Caco-2 (cell line): ENCODE measurements at places on chromosomes 7 and 10. TPM values are rescaled to one million over a fixed set of nuclear protein-coding genes. Genes with fewer than 3 reads are reported as not detected.

The NPSR1 gene
- total RNA-seq = not detected in 2 replicates

The JAKMIP3 gene
- total RNA-seq = 0.50 and 0.53 TPM in 2 replicates

The GPR37 gene
- total RNA-seq = 0.50 and 0.77 TPM in 2 replicates

The PRR15 gene
- total RNA-seq = 22.6 and 28.9 TPM in 2 replicates

The LRMDA gene
- 18.5 and 21.6 TPM in 2 replicates for total RNA-seq

The FXYD4 gene
- total RNA-seq = not detected in 2 replicates

The TEX47 gene
- total RNA-seq = not detected in 2 replicates

The PRSS37 gene
- not detected in 2 replicates for total RNA-seq

The PLCE1 gene
- total RNA-seq = 10.7 and 12.8 TPM in 2 replicates

The PLXDC2 gene
- 0.54 and 1.2 TPM in 2 replicates for total RNA-seq

The NPTX2 gene
- total RNA-seq = not detected in 2 replicates

The MACC1 gene
- total RNA-seq = 87.7 and 96.7 TPM in 2 replicates

The ASZ1 gene
- not detected in 2 replicates for total RNA-seq

The TUBAL3 gene
- total RNA-seq = 0.39 TPM in 1 of 2 replicates, not detected in the other

The IL2RA gene
- not detected in 2 replicates for total RNA-seq

The TAS2R3 gene
- total RNA-seq = 1.9 and 2.3 TPM in 2 replicates

The GIMAP4 gene
- total RNA-seq = not detected in 2 replicates

The SPDYE6 gene
- not detected in 2 replicates for total RNA-seq

The TYW1 gene
- total RNA-seq = 25.6 and 26.9 TPM in 2 replicates

The ADCYAP1R1 gene
- total RNA-seq = not detected in 2 replicates

The PNLIPRP1 gene
- not detected in 2 replicates for total RNA-seq

The SPDYE5 gene
- total RNA-seq = not detected in 2 replicates

The PRKCQ gene
- total RNA-seq = 1.5 and 2.4 TPM in 2 replicates

The FBXL13 gene
- 0.37 and 0.43 TPM in 2 replicates for total RNA-seq

The OR6B1 gene
- not detected in 2 replicates for total RNA-seq

The FEZF1 gene
- not detected in 2 replicates for total RNA-seq

The STAG3 gene
- total RNA-seq = 1.3 TPM in 2 replicates

The NEURL1 gene
- total RNA-seq = 0.84 and 0.91 TPM in 2 replicates

The OR2F1 gene
- 1.6 TPM in 1 of 2 replicates, not detected in the other for total RNA-seq

The TCF7L2 gene
- total RNA-seq = 45.4 and 50.9 TPM in 2 replicates

The SFMBT2 gene
- not detected in 2 replicates for total RNA-seq

The CCDC201 gene
- total RNA-seq = not detected in 2 replicates

The SH2D4B gene
- total RNA-seq = 0.09 and 0.23 TPM in 2 replicates

The CYP2E1 gene
- 0.23 TPM in 1 of 2 replicates, not detected in the other for total RNA-seq

The SVOPL gene
- 0.27 TPM in 1 of 2 replicates, not detected in the other for total RNA-seq

The GTPBP4 gene
- 175 and 202 TPM in 2 replicates for total RNA-seq

The OR9A2 gene
- total RNA-seq = not detected in 2 replicates

The C7orf57 gene
- not detected in 2 replicates for total RNA-seq

The PDGFA gene
- 76.8 and 78.5 TPM in 2 replicates for total RNA-seq

The FHIP2A gene
- 15.2 and 15.3 TPM in 2 replicates for total RNA-seq

The AKR1C4 gene
- 0.25 and 0.28 TPM in 2 replicates for total RNA-seq

The OR13A1 gene
- total RNA-seq = not detected in 2 replicates

The LOXL4 gene
- 2.1 and 3.7 TPM in 2 replicates for total RNA-seq

The ICA1 gene
- total RNA-seq = 30.7 and 34.2 TPM in 2 replicates

The TMEM225B gene
- 0.27 TPM in 1 of 2 replicates, not detected in the other for total RNA-seq

The SLC25A28 gene
- 33.8 and 36.7 TPM in 2 replicates for total RNA-seq

The ZC3HAV1L gene
- 22.1 and 24.6 TPM in 2 replicates for total RNA-seq

The ANKRD22 gene
- not detected in 2 replicates for total RNA-seq

The CLRN3 gene
- total RNA-seq = 0.93 and 1.1 TPM in 2 replicates

The OR2A2 gene
- total RNA-seq = not detected in 2 replicates

The WNT8B gene
- total RNA-seq = 0.14 TPM in 1 of 2 replicates, not detected in the other

The GNG11 gene
- not detected in 2 replicates for total RNA-seq
